ENCODE measurements at places on chromosomes 12 and 14.
A peak's percentile ranks its signal among the peaks of the same experiment; 100 is the strongest.

GRCh38 chr14:101072945-101073597, 169.5 kb upstream of the RTL1 start:
- peak; percentile 70 for DNase-seq

DNA sequence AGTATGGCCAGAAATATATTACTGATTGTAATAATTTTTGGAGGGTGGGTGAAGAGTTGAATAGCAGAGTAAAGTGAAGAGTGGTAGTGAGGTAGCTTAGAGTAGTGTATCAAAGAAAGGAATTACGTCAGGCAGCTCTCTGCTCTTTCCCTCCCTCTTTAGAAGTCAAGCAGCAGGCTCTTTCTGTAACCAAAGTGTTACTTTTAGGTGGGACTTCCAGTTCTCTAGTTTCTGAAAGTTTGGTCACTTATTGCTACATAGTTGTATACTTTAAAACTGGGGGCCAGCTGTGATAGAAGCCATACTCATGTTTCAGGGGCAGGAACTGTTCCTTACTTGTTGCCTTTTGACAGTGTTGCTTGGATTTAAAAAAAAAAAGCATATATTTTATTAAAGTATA, 30.6 kb downstream of the ATF7IP start:
- DNase-seq, result no peak

DNA sequence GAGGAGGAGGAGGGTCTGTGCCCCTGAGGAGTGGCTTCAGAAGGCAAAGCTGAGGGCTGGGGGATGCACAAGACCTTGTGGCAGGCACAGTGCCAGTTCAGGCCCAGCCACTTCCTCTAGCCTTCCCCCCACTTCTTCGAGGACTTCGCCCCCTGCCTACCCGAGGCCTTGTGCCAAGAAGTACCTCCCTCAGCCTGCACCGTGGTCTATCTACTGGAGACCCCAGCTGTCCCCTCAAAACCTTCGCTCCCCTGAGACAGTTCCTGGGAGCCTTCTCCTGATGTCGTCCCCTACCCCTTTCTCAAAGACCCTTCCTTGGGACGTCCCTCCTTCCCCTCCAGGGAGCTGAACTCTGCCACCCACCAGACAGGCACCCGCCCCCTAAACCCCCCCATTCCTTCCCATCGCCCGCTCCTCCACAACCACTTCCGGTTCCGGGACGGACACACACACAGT, 604 bp downstream of the ZNF384 start:
- DNase-seq, result peak; percentile 72

GRCh38 chr14:51725061-51725460, 73.4 kb downstream of the FRMD6 start:
- no peak for DNase-seq

GRCh38 chr12:58425481-58426392, 484.4 kb downstream of the ATP23 start:
- DNase-seq, result peak; percentile 93

GRCh38 chr12:98483621-98484503, 31.5 kb upstream of the TMPO start:
- no peak for DNase-seq

DNA sequence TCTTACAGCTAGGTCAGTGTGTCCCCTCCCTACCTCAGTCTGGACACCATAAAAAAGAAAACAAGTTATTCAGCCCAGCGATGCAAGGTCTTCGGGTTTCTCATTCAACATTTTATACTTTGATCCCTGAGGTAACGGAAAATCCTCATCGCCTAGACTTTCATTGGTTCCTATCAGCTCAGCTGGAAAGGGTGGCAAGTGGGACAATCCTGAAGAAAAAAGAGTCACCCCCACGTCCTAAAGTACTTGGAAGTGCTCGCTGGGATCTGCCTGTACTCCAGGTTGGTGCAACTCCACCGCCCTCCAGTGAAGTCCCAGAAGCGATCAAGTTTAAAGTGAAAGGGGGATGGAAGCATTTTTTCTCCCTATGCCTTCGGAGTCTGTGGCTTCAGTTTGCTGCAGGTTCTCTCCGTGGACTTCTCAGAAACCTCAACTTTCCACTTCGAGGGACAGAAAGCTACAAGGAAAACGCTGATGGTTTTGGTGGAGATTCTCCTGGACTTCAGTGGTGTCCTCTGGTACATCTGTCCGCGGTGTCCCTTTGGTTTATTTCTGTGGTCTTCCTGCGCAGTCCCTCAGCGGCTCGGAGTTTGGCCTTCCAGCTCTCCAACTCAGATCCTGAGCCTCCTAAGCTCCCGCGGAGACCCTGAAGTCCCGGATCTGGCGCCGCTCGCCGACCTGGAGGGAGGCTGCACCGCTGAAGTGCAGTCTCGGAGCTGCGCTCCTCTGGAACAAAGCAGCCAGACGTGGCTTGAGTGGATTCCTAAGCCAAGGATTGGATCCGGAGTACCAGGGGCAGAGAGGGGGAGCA, 1.8 kb upstream of the LRFN5 start:
- DNase-seq, result peak; percentile 90

DNA sequence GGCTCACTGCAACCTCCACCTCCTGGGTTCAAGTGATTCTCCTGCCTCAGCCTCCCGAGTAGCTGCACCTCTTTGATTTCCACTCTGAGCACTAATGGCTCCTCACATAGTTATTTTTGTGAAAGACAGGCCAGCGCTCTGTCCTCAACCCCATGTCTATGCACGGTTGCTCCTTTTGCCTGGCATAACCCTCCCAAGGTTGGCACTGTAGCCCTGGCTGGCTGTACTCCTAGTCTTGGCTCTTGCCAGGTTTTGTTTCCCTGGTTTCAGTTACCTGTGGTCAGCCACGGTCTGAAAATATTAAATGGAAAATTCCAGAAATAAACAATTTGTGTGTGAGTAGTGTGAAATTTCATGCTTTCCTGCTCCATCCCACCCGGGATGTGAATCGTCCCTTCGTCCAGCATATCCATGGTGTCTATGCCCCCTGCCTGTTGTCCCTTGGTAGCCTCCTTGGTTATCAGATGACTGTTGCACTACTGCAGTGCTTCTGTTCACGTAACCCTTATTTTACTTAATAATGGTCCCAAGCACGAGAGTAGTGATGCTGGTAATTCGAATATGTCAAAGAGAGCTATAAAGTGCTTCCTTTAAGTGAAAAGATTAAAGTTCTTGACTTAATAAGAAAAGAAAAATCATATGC, 12.3 kb upstream of the DCD start:
- DNase-seq, result no peak

DNA sequence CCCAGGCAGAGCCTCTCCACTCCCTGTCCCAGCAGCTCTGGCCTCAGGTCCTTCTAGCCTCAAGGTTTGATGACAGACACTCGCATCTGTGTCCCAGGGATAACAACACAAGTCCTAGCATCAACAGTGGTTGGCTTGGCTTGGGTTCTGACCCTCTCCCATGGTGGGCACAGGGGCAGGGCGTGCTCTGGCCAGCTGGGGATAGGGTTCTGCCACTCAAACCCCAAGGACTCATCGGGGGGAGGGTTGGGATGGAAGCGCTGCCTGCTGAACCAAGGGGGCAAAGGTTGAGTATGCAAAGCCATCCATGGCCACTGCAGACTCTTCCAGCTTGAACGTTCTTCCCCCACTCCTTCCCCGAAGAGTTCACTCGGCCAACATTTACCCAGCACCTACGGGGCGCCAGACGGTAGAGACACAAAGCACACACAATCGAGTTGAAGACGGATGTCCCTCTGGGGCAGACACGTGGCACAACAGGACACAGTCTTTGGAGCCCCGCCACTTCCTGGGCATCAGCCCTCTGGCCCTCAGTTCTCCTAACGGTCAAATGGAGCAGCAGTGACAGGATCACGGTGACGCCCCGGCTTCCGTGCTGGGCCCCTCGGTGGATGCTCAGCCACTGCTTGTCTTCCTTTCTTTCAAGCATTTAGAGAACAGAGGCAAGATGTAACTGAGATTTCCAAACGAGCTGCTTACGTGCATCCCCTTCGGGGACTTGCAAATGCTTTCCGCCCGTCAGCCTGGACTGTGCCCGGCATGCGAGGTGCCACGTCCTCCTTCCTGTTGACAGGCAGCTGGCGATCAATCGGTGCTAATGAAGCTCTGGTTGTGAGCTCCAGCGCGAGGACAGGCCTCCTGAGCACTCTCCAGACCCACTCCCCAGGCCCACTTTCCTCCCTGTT, 42.6 kb downstream of the DLK1 start:
- DNase-seq, result no peak

GRCh38 chr12:12147111-12147510, 76.4 kb downstream of the BCL2L14 start:
- DNase-seq, result no peak

GRCh38 chr12:68350753-68351152, 18.6 kb upstream of the MDM1 start:
- DNase-seq, result no peak

DNA sequence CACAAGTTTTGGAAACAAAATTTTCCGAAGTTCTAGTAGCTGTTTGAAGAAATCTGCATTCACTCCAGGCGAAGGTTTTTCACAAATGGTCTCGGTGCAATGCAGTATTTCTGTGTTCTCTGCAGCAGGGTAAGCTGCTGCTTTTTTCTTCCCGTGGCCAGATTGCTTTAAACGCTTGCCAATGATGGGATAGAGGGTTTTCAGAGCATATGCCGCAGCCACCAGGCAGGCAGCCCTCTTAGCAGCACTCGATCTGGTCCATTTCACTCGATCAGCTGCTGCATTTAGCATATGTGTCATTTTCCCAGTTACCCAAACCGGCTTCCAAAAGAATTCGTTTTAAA, 315 bp downstream of the ABCD2 start:
- DNase-seq, result peak; percentile 71

GRCh38 chr12:69343357-69343756, 4.8 kb upstream of the LYZ start:
- DNase-seq, result no peak

- DNase-seq, result peak; percentile 77
These were observed 259.7 kb downstream of the NELL2 start for GRCh38 chr12:44616402-44616801.

GRCh38 chr12:88342251-88342806, 200.2 kb downstream of the TMTC3 start:
- no peak for DNase-seq

DNA sequence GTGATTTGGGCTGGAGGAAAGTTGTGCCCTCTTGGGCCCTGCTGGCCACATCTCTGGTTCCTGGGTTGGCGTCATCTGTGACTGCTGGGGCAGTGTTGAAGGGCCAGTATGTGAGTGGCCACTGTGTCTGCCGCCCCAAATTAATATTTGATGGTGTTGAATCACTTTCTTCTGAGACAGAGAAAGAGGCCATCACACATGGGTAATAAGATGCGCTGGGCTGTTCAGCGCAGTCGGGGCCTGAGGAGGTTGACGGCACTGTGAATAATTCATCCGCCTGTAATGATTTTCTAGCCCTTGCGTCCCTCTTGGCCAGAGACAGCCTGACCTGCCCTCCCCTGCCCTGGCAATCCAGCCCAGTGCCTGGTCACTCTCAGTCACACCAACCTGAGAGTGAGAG, 56.2 kb upstream of the BEGAIN start:
- no peak for DNase-seq

DNA sequence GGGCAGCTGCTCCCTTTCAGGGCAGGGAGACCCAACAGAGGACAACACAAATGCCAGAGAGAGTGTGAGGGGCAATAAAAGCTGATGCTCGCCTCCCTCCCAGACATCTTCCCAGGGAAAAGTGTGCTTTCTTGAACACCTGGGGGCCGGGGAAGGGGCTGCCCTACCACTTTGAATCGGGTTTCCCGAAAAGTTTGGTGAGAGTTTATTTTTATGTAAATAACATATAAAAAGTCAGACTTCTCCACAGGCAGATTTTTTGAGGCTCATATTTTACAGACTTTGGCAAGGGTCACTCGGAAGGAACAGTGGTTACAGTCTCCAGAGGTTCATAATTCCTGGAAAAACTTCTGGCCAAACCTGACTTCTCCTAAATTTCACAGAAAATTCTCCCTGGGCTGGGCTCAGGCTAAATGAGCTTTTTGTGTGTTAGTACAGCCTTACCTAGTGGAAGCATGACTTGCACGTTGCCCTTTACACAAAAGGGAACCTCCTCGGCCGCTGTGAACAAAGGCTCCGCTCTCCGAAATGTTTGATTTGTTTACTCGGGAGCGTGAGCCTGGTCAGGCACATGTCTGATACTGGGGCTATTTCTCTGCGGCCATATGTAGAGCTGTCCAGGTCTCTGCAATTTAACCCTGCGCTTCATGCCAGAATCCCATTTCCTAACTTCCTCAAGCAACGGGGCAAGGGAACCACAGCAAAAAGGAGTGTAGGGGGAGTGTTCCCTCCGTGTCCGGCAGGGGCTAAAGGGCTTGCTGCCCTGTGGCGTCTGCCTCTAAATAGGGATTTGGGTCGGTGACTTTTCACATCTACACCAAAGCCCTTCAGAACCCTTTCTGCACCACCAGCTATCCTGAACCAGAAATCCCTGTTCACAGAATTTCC, 3.4 kb downstream of the RTL1 start:
- DNase-seq, result no peak

DNA sequence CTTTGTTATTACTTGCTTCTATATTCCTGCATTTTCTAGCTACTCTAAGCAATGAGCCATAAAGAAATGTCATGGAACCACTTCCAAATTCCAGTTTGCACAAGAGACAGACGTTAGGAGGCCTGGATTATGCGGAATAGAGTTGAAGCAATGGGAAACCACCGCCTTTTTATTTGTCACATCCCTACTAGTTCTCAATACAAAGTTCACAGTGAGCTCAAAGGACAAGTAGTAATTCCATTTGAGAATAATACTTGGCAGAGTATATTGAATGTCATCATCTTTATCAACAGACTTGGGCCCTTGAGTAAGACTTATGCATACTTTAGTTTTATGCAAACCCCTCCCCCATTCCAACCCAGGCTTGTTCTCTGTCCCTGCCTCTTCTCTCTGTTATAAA, 3.7 kb upstream of the SLC15A5 start:
- DNase-seq, result no peak

GRCh38 chr12:91104812-91105466, 6.4 kb downstream of the LUM start:
- DNase-seq, result no peak
